PC-9 (cell line): ENCODE measurements at places on chromosomes 2 and 18. TPM values are rescaled to one million over a fixed set of nuclear protein-coding genes. Genes with fewer than 3 reads are reported as not detected.

Gene GKN2
- not detected in 2 replicates for total RNA-seq

- no peaks in the 10 kb centered on the region for H3K4me1 ChIP-seq
- no peak overlapping the region for H3K27ac ChIP-seq
- no peak for DNase-seq
- peaks cover 41% of the 10 kb centered on the region for H3K27me3 ChIP-seq
- H3K36me3 ChIP-seq = no peaks in the 10 kb centered on the region
- H3K4me3 ChIP-seq = no peak overlapping the region
These were observed 4.7 kb upstream of the CFAP65 start for GRCh38 chr2:219045937-219046550.

DNA sequence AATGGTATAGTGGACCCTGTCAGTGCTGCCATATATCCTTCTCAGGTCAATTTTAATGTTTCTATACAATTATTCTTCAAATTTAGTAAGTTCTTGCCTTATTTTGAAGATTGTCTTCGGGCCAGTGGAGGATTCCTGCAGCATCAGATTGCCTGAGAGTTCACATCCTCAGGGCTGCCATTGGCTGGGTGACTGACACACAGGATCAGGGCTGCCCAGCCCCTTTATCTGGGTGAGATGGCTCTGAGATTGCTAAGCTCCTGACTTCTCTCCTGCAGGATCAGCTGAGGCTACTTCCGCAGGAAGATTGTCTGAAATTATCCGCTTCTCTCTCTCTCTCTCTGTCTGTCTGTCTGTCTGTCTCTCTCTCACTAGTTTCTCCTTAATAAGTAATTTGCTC is 567.4 kb downstream of the TSN start:
- H3K27ac ChIP-seq = no peak overlapping the region
- no peaks in the 10 kb centered on the region for H3K36me3 ChIP-seq
- H3K4me1 ChIP-seq = no peaks in the 10 kb centered on the region

Gene ABCG8
- total RNA-seq = not detected in 2 replicates

- no peaks in the 10 kb centered on the region for H3K4me1 ChIP-seq
- no peak for DNase-seq
- no peaks in the 10 kb centered on the region for H3K36me3 ChIP-seq
- no peak overlapping the region for H3K27ac ChIP-seq
These were observed 523.9 kb downstream of the TNS1 start for GRCh38 chr2:217478831-217479455.

DNA sequence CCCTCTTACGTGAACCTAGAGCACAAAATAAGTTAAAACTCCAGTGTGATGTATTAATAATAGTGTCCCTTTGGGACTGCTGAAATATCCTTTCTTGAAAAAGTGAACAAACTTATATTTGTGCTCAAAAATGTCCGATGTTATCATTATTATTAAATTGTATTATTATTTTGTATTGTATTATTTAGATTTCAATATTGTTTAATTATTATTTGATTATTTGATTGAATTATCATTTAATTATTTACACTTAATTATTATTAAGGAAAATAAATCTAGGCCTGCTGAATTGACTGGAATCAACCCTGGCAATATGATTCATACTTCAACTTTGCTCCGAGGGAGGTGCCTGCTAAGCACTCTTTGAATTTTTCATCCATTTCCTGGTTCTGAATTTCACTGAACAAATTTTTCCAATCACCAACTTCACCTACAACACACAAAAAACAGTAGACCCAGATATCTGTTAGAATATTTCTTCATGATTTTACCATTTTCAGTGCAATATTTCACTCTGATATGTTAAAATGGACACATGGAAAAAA is 10.9 kb upstream of the EIF2AK2 start:
- H3K4me1 ChIP-seq = peaks cover 11% of the 10 kb centered on the region
- no peaks in the 10 kb centered on the region for H3K27me3 ChIP-seq
- H3K27ac ChIP-seq = no peak overlapping the region
- H3K36me3 ChIP-seq = no peaks in the 10 kb centered on the region
- no peak overlapping the region for H3K4me3 ChIP-seq

DNA sequence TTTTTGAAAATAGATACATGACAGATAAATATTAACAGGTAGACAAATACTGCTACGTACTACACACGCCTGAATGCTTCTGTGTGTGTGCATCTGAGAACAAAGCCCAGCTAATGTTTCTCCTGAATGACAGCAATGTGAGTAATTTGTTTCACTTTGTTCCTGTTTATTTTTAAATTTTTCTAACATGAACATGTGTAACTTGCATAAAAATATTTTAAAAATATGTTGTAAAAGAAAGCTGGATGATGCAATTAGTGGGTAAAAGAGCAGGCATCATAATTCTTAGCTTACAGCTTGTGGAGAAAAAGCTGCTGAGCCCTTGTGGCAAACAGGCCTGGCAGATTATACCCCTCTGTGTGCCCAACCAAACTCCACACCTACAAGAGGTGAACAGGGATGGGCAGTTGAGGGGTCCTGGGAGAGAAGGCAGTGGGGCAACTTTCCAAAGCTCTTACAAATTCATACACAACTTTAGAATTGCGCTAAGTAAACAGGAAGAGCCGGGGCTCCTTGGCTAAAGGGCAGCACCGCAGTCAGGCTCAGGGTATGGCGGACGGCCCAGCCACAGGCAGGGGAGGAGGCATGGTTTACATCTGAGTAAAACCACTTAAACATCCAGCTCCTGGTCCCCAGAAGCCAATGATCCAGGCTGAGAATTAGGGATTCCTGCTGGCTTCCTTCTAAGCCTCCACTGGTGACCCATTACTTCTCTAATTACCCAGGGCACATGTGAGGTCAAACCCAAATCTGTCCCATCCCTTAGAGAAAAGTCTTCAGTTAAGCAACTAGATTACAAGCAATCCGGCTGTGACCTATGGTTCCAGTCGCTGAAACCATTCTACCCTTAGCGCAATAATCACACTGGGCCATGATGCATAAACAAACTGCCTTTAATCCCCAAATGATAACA is 14.0 kb downstream of the PXDN start:
- H3K36me3 ChIP-seq = no peaks in the 10 kb centered on the region
- H3K4me1 ChIP-seq = peaks cover 43% of the 10 kb centered on the region
- peak overlapping the region; percentile 97 for H3K27ac ChIP-seq
- H3K4me3 ChIP-seq = peak overlapping the region; percentile 26; the same call in 1 of the 2 replicates

- H3K4me1 ChIP-seq = no peaks in the 10 kb centered on the region
- H3K27ac ChIP-seq = no peak overlapping the region
- H3K36me3 ChIP-seq = no peaks in the 10 kb centered on the region
- DNase-seq = no peak
These were observed 478.9 kb upstream of the HS6ST1 start for GRCh38 chr2:128797533-128797932.

- no peak overlapping the region for H3K4me3 ChIP-seq
- no peaks in the 10 kb centered on the region for H3K27me3 ChIP-seq
- no peak for DNase-seq
- no peaks in the 10 kb centered on the region for H3K36me3 ChIP-seq
These were observed 106.4 kb upstream of the RBBP8 start for GRCh38 chr18:22826726-22827125.

DNA sequence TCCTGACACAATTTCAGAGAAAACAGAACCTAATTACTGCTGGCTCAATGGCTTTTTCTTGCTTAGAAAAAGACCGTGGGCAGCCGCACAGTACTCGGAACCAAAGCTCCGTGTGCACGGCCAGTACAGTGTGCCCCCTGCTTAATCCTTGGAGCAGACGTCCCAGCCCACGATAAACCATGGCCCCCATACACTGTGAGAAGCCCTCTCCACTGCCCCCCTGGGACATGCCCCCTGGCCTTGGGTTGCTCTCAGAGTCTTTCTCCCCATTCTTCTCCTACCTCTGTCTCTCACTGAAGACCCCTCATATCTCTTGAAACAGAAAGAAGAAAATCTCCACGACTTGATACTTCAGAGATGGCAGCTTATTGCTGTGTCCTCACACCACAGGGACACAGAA is 44.0 kb downstream of the CYP26B1 start:
- no peaks in the 10 kb centered on the region for H3K27me3 ChIP-seq
- DNase-seq = no peak
- no peak overlapping the region for H3K27ac ChIP-seq
- no peaks in the 10 kb centered on the region for H3K36me3 ChIP-seq
- no peak overlapping the region for H3K4me3 ChIP-seq

Gene RTP5
- total RNA-seq = not detected in 2 replicates

Gene IKZF2
- total RNA-seq = 22.2 and 28.3 TPM in 2 replicates

DNA sequence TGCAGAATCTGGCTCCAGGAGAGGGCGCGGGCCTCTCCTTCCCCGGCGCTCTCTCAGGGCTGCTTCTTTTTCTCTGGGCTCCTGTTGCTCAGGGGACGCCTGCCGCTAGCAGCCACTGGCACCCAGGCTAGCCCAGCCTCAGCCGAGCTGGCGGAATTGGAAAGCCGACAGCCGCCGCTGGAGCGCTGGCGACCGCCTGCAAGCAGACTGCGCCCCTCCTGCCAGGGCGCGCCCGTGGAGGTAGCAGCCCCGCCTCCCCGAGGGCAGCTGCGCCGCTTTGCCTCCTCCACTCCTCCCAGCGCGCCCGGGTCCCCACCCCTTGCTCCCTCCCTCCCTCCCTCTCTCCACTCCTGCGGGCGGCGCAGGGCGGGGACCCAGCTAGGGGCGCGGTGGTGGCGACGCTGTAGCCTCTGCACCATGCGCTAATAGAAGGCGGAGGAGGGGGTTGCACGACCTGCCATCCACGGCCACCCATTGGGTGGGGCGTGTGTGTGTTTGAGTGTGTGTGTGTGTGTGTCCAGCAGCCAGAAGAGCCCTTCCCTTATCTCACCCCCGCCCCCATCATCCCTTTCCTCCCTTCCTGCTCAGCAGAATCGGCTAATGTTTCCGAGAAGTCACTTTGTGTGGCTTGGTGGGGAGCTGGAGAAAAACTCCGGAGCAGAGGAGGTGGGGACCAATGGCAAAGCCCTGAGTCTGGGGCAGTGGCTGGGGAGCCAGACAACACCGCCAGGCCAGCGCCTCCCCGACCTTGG is at the start of gene SCN9A:
Gene SCN9A, minus strand, starts transcription at position 209 of the 752 bp plus-strand sequence. CDS start 64,188 bp downstream, outside the sequence.
- 0 out of 2 replicates have a peak, but pooled peaks cover 8% of the 10 kb centered on the region for H3K4me1 ChIP-seq
- H3K27ac ChIP-seq = no peak within 1 kb of the TSS
- H3K36me3 ChIP-seq = no peaks in the 10 kb centered on the region
- no peaks in the 10 kb centered on the region for H3K27me3 ChIP-seq
- H3K4me3 ChIP-seq = peak within 1 kb of the TSS; percentile 55
